Activated CD4-positive, alpha-beta T cell treated with anti-CD3 and anti-CD28 coated beads for 1 hour (primary cell): ENCODE measurements at places on chromosomes 12 and 14.

DNA sequence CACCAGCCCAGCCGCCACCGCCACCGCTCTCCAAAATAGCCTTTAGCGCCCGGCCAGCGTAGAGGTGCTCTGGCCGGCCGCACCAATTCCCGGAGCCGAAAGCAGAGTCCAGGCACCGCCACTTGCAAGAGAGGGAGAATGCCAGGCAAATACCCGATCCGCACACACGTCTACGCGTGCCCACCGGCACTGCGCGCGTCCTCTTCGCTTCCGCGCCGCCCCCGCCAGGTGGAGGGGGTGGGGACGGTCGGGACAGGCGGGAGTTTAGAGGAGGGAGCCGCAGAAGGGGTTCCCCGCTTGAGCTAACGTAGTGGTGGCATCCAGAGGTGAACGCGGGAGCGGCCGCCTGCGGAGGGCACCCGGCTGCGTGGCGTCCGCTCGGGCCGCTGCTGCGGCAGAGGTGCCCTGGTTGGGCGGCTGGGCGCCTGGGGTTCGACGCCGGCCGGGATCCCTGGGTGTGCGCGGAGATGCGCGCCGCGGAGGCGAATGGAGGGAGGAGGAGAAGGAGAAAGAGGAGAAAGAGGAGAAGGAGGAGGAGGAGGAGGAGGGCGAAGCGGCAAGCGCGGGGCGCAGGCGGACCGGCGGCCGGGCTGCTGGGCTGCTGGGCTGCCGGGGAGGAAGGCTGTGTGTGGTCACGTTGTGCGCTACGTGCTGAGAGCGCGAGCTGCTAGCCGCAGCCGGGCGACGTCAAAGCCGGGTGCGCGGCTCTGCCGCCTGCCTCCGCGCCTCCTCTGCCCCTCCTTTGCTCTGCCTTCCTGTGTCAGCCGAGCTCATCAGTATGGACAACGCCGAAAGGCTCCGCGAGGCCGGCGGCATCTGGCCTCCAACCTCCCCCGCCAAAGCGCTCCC lies at the start of gene MDGA2:
Gene MDGA2, minus strand, starts transcription at position 140 of the 849 bp plus-strand sequence.
- no peak for DNase-seq

- no peak for DNase-seq
Measured at GRCh38 chr12:3101309-3102024, 24.3 kb downstream of the TSPAN9 start.

- DNase-seq, result no peak
Measured at GRCh38 chr12:104354868-104355570, 51.5 kb downstream of the EID3 start.

- DNase-seq, result no peak
Measured at GRCh38 chr12:77031745-77032144, 33.6 kb downstream of the E2F7 start.

DNA sequence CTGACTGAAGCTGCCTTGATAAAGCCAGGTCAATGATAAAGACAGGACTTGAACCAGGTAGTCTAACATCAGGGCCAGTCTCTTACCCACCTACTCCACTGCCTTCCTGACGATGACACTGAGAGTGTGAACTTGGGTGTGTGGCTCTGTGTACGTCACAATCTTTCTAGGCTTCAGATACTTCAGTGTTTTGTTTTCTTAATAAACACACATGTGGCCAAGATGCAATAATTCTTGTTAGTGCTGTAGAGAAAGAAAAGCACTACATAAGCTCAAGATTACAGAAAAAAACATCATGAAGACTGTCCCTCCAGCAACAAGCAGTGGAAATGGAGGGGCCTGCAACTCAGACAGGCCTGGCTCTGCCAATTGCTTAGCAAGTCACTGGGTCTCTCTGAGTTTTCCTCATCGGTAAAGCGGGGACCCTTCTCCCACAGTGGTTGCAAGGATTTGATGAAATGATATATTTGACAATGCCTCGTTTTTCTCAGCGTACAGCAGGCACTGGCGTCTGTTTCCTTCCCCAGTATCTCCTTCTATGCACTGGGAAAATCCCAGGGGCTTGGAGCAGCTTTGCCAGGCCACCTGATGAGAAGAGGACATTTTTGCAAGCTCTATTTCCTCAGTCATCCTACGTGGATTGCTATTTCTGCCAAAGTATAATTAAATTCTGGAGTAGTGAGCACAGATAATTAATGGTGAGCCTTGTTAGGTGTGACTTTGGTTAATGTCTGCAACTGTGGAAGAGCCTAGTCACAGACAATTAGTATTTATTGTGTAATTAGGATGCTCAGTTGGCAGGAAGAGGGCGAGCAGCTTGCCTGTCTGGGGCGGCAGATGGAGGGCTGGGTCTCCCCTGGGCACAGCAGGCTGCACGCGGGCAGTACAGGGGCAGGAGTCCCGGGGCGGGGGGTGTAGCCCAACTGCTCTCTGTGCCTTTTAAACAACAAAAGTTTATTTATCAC lies 55.8 kb upstream of the CHGA start:
- no peak for DNase-seq

GRCh38 chr14:61577506-61577931 lies 117.8 kb upstream of the HIF1A start:
- DNase-seq, result no peak

DNA sequence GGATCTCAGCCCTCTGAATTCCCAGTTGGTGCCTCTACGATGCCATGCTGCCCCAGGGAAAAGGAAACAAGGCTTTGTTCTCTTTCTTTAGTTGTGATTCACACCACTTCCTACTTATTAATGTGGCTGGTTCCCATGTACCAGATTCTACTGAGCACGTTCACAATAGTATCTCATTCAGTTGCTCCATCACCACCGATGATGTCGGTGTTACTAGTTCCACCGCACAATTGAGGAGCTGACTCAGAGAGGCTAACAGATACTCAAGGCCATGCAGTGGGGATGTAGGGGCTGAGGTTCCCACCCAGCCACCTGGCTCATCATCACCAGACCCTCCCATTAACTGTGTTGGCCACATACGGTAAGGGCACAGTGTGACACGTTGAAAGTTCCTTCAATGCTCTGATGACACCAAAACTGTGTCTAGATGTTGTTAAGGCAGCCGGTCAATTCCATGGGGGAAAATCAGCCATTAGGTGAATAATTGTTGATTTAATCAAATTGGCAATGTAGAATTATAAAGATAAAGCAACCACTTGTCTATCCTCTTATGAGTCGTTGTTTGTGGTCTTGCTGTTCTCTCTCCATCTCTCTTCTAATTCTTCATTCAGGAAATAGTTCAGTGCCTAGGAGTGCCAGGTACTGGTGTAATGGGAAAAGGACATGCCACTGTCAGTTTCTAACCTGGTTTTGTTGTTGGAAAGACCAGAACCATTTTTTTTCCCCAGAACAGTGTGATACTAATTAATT lies 244.2 kb upstream of the CRY1 start:
- DNase-seq, result no peak

GRCh38 chr12:107378609-107379008 lies 285.3 kb upstream of the CRY1 start:
- DNase-seq, result no peak

DNA sequence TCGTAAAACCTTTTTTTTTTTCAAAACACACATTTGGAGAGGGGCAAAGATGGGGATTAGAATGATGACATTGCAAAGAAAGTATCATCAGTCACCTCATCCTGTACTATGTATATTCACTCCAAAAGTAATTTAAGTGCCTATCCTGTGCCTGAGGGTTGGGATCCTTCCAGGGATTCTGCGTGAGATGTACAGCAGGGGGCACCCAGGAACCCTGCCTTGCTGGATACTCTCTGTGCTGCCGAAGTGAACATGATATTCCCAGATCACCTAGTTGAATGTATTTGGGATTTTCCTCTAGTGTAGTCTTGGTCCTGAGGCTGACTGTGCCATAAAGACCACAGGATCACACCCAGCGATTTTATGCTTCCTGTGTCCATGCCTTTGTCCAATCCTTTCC lies 372.7 kb downstream of the IPO8 start:
- DNase-seq, result no peak
